Peyer's patch (tissue), 4 donors: ENCODE measurements at places on chromosomes 12 and 14. TPM values are rescaled to one million over a fixed set of nuclear protein-coding genes. Genes with fewer than 3 reads are reported as not detected.

GRCh38 chr12:71124835-71125460, 32.9 kb downstream of the TSPAN8 start:
- H3K4me3 ChIP-seq, result no peak overlapping the region
- no peak overlapping the region for H3K27ac ChIP-seq
- no peak for DNase-seq
- no peaks in the 10 kb centered on the region for H3K4me1 ChIP-seq
- no peaks in the 10 kb centered on the region for H3K36me3 ChIP-seq

- no peak for DNase-seq
- peak overlapping the region; percentile 23 for H3K27ac ChIP-seq
- H3K4me1 ChIP-seq, result no peaks in the 10 kb centered on the region
- H3K36me3 ChIP-seq, result no peaks in the 10 kb centered on the region
- H3K27me3 ChIP-seq, result no peaks in the 10 kb centered on the region
- H3K4me3 ChIP-seq, result no peak overlapping the region
These were observed 57.2 kb downstream of the HMGA2 start for GRCh38 chr12:65881348-65881961.

DNA sequence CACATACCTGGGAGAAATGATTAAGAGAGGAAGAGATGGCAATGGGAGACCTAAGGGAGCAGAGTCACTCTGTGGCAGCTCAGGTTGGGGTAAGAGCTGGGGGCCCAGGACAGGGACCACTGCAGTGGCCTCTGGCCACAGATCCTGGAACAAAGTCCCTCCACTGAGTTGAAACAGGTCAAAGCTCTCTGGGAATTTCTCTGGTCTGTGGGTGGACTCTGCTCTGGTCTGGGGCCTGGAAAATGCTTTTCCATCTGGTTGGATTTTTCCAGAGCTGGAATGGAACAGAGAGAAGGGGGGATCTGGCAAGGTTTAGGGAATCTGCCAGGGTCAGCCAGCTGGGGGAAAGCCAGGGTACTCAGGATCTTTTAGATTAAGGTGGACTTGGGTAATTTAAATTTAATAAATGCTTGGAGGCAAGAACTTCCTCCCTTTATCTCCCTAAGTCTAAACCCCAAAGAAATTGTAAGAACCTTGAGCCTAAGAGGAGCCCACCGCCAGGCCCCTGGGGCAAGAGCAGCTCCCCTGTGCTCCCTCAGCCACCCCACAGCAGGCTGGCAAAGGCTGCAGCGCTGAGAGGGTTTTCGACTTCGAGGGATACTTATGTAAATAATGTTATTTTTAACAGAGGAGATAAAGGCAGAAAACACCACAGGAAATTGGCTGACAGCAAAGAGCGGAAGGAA, 3.7 kb downstream of the HOXC10 start:
- H3K27me3 ChIP-seq, result peaks cover 57% of the 10 kb centered on the region
- no peaks in the 10 kb centered on the region for H3K36me3 ChIP-seq
- H3K27ac ChIP-seq, result no peak overlapping the region

MMP19 gene
- 3.3 TPM for total RNA-seq

NXPH4 gene
- total RNA-seq, result not detected
